ENCODE measurements at places on chromosomes 12 and 14.

DNA sequence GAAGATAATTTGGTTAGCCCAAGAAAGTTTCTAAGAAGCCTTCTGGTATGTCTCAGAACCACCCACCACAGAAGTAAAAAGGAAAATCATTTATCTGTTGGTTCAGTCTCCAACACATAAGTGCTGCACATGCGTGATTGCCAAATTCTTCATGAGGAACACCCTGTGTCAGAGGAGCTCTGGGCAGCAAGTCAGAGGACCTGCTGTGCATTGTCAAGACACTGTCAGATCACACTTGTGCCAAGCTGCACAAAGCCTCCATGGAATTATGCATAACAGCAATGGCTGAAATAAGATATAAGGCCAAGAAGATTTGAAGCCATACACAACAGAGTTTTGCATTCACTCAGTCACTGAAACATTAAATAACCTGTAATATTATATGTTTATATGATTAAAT, 1304.7 kb upstream of the FLRT2 start:
- no peak for DNase-seq

- no peak for DNase-seq
Observed at GRCh38 chr12:26286186-26286585, 90.8 kb downstream of the SSPN start.

DNA sequence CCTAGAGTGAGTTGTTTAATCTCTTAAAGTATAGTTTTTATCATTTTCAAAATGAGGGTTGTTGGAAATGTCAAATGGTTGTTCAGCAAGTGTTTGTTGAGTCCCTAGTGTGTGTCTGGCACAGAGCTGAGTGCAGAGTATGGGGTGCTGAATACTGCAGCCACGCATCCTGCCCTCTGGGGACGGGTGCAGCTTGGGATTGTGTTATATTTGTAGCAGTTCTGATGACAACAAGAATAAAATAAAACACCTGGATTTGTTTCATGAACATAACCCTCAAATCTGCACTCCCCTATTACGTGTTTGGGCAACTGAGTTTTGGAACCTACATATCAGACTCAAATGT, 127.9 kb downstream of the CACNA1C start:
- DNase-seq: no peak

DNA sequence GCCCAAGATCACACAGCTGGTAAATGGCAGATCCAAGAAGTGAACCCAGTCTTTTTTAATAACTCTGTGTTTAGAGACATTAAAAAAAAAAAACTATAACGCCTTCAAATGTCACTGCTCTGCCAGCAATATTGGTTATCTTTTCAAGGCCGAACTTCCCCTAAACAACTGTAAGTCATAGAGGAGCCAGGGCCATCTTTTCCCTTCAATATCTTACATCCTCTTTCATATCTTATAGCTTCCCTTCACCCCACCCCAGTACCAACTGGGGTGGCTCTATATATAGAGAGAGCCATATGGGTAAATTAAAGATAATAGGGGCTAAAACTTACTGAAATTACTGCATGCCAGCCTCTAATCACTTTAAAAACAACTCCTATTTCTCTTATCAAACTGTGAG, 100.2 kb downstream of the STAB2 start:
- DNase-seq: no peak

GRCh38 chr12:131919366-131920156, 9.5 kb upstream of the PUS1 start:
- DNase-seq: no peak

- no peak for DNase-seq
Observed at GRCh38 chr14:51360592-51360991, 120.5 kb downstream of the TMX1 start.

DNA sequence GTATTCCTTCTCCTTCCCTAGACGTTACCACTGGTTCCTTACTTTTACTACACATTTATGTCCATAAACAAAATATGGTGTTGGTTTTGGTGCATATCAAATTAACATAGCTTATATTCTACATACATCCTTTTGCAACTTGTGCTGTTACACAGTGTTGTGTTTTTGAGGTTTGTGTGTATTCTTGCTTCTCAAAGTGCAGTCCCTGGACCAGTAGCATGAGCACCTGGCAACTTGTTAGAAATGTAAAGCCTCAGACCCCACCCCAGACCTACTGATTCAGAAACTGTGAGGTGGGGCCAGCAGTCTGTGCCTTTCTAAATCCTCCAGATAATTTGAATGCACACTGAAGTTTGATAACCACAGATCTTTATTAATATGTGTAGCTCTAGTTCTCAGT, 65.9 kb downstream of the RNFT2 start:
- no peak for DNase-seq

- no peak for DNase-seq
Observed at GRCh38 chr12:92961949-92962348, 32.9 kb upstream of the EEA1 start.

- DNase-seq: no peak
Observed at GRCh38 chr12:56679883-56680575, 8.1 kb downstream of the PTGES3 start.

GRCh38 chr12:10717410-10717809, 5.7 kb downstream of the YBX3 start:
- no peak for DNase-seq

DNA sequence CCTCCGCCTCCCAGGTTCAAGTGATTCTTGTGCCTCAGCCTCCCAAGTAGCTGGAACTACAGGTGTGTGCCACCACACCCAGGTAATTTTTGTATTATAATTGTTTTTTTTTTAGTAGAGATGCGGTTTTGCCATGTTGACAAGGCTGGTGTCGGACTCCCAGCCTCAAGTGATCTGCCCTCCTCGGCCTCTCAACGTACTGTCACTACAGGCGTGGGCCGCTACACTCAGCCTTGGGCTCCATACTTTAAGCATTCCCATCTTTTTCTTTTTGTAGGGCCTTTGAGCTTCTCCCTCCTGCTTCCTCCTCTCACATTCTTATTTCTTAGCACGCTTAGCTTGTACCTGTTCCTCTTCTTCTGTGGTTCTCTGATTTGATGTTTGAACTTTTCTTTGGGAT, 62.8 kb downstream of the SERPINA3 start:
- DNase-seq: no peak

DNA sequence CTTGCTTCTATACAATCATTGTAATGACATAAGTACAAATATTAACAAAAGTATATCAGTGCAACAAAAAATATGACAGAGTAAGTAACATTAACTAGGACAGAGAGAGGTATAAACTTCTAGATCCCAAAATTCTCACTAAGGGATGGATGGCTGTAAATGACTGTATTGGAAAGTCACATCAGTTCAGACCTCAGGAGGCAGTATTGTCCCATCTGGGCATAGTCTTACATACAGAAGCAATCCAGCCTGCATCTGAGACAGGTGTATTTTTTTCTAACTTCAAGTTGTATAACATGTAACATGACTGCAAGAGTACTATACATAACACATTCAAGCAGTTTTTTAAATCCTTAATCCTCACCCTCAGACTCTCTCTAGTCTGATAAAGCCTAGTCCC, 99.0 kb downstream of the GARIN6 start:
- DNase-seq: no peak

- peak; percentile 15 for DNase-seq
Observed at GRCh38 chr14:71591929-71592328, 340.3 kb upstream of the RGS6 start.

GRCh38 chr14:69428289-69428998, 30.0 kb downstream of the SLC39A9 start:
- DNase-seq: no peak

DNA sequence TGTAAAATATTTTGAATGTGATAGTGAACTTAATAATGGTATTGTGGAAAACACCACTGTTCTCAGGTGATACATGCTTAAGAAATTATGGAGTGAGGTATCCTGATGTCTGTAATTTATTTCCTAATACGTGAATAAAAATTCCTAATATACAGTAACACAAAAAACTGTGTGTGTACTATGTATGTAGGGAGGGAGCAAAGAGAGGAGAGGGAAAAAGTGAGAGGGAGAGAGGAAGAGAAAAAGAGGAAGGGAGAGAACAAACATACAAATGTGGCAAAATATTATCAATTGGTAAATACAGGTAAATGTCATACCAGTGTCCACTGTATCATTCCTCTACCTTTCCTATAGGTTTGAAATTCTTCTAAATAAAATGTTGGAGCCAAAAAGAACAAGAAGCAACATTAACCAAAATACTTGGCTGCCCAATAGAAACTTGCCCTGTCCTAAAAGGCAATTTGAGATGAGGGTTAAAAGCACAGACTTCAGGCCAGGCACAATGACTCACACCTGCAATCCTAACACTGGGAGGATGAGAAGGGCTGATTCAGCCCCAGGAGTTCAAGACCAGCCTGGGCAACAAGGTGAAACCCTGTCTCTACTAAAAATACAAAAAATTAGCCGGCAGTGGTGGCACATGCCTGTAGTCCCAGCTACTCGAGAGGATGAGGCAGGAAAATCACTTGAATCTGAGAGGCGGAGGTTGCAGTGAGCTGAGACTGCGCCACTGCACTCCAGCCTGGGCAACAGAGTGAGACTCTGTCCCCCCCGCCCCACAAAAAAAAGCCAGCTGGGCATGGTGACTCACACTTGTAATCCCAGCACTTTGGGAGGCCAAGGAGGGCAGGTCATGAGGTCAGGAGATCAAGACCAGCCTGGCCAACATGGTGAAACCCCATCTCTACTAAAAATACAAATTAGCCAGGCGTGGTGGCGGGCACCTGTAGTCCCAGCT, 14.5 kb downstream of the R3HDM2 start:
- DNase-seq: no peak

DNA sequence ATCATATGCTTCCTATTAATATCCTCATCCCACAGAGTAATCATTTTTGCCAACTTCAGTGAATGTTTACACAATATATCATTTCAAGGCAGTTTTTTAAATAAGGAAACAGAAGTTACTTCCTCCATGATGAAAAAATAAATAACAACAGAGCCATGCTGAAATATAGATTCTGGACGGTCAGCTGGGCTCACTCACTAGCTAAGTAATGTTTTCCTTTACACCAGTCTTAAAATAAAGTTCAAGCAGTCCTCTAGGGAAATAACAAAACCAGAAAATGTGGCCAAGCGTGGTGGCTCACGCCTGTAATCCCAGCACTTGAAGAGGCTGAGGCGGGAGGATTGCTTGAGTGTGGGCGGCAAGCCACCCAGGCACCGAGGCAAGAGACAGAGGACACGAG, 28.7 kb downstream of the AICDA start:
- DNase-seq: no peak

GRCh38 chr12:10720974-10721650, 2.0 kb downstream of the YBX3 start:
- DNase-seq: no peak

DNA sequence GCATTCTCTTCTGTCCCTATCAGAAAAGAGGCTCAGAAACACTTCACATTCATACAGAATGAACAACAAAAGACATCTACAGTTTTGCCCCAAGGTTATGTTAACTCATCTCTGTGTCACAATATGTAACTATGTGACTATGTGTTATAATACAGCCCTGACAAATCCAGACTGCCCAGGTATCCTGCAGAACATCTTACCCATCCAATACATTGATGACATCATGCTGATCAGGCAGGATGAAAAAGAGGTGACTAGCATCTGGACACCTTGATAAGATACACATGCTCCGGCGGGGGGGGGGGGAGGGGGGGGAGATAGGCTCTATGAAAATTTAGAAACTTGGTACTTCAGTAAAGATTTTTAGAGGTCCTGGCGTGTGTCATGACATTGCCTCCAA, 8.3 kb upstream of the GNS start:
- no peak for DNase-seq

DNA sequence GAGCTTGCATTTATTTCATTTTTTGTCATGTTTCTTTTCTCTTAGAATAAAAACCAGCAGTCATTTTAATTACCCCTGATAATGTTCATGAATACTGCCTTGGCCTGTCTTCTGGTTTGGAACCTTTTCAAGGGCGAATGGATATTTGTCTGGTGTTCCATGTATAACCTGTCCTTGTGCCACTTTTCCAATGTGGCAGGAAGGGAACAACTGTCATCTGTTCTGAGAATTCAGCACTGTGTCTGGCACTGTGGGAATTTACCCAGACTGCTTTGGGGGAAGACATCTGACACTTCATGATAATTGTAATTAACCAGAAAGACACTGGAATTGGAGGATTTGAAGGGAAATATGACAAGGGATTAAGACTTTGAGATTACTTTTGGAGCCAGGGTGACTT, 352.8 kb downstream of the APAF1 start:
- no peak for DNase-seq

- DNase-seq: no peak
Observed at GRCh38 chr12:74415633-74416032, 122.0 kb upstream of the ATXN7L3B start.

- DNase-seq: no peak
Observed at GRCh38 chr12:131226345-131227265, 272.9 kb downstream of the ADGRD1 start.

DNA sequence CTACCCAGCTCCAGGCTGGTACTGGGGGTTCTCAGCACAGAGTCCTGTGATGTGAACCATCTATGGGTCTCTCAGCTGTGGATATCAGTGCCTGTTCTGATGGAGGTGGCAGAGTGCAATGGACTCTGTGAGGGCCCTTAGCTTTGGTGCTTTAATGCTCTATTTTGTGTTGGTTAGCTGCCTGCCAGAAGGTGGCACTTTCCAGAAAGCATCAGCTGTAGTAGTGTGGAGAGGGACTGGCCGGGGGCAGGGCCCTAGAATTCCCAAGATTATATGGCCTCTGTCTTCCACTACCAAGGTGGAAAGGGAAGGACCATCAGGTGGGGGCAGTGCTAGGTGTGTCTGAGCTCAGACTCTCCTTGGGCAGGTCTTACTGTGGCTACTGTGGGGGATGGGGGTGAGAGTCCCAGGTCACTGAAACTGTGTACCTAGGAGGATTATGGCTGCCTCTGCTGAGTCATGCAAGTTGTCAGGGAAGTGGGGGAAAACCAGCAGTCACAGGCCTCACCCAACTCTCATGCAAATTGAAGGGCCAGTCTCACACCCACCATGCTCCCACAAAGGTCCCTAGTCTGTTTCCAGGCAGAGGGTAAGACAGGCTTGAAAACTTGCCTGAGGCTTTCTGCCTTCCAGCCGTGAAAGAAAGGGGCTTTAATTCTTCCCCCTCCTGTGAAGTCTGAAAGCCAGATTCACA, 878.1 kb downstream of the C12orf50 start:
- no peak for DNase-seq

GRCh38 chr14:71465316-71465715, 466.9 kb upstream of the RGS6 start:
- no peak for DNase-seq

DNA sequence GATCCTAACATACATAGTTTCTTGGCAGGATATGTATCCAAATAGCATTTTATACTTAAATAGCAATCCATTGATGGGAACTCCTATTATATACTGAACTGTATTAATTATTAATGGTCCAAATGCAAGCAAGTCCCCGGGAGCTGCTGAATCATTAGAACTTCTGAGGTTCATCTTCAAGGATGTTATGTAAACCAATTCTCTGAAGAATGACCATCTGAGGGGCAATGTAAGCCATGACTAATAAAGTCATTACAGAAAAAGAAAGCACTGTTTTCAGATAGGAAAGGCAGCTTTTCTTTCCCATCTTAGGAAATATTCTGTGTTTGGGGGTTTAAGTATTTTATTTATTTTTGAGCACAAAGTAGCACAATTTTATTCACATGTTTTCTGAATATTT, 166.1 kb upstream of the SLC16A7 start:
- DNase-seq: no peak

All from Panc1 (cell line).